CD4-positive, alpha-beta T cell treated with Interleukin-12 subunit alpha and Interleukin-12 subunit beta, for 1 hour (primary cell): ENCODE measurements at places on chromosomes 2 and 18.

- DNase-seq = no peak
Observed at GRCh38 chr2:234789556-234790325, 162.1 kb upstream of the SH3BP4 start.

DNA sequence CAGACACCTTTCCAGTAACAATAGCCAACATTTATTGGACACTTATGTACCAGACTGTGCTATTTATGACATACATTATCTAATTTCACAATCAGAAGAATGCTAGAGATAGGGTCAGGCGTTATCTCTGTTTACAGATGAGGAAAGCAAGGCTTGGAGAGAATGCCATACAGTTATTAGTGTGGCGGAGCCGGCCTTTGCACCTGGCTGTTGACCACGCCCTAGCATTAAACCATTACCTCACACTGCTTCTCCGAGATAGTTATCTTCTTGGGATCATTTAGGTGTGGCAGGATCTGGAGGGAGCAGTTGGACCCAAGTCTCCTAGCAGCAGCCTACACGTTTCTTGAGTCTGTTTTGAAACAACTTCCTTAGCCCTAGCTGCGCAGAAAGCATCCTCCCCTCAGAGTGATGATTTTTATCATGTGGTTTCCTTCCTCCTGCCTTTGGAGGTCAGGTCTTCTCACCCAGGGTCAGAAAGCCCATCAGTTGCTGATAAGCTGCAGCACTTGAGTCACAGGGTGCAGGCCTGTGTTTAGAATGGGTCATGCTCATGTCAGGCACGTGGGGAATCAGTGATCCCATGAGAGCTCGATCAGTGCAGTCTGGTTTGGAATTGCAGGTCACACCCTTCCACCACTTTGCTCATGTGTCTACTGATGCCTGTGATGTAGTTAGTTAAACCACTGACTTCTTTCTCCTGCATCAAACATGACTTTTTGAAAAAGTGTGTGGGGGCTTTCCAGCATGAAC, 118.2 kb downstream of the SPTBN1 start:
- DNase-seq = peak; percentile 85

- no peak for DNase-seq
Observed at GRCh38 chr2:167192833-167193232, 304.6 kb downstream of the XIRP2 start.

- DNase-seq = no peak
Observed at GRCh38 chr2:165469417-165469816, at the start of gene CSRNP3. Gene CSRNP3 (plus strand): TSS chr2:165469698. CDS start chr2:165595066, 125,368 bp downstream.

- no peak for DNase-seq
Observed at GRCh38 chr2:66862885-66863650, 428.1 kb downstream of the MEIS1 start.

- DNase-seq = no peak
Observed at GRCh38 chr2:50645346-50645745, 386.6 kb downstream of the NRXN1 start.

DNA sequence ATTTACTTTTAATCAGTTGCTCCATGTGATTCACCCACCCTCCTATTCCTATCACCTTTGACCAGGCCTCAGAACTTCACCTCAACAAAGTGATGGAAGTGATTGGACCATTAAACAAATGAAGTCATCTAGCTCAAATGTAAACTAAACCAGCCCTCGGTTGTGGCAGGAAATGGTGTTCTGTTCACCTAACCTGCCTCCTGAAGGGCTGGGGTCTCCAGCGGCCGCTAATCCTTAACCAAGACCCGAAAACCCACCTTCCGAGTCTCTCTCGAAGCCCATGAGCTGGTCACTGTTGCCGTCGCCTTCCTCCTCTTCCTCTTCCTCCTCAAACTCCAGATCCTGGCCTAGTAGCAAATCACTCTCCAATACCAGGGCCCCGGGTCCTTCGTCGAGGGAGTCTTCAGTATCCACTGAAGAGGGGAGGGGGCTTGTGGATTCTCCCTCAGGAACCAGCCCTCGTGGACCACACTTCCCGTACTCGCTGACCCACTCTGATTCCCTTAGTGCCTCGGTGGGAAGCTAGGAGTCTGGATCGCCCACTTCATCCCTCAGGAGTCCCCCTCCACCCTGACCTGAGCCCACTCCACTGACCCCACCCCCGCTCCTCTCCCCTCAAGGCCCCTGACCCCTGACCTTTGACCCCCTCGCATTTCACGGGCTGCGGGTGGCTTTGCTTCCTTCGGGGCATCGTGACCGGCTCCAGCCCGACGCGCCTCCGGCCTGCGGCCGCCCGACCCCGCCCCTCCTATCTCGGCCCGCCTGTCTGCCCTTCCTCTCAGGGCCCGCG, 503 bp downstream of the ZNF513 start:
- DNase-seq = peak; percentile 43

- no peak for DNase-seq
Observed at GRCh38 chr2:102110596-102111334, 31.8 kb upstream of the IL1R1 start.

DNA sequence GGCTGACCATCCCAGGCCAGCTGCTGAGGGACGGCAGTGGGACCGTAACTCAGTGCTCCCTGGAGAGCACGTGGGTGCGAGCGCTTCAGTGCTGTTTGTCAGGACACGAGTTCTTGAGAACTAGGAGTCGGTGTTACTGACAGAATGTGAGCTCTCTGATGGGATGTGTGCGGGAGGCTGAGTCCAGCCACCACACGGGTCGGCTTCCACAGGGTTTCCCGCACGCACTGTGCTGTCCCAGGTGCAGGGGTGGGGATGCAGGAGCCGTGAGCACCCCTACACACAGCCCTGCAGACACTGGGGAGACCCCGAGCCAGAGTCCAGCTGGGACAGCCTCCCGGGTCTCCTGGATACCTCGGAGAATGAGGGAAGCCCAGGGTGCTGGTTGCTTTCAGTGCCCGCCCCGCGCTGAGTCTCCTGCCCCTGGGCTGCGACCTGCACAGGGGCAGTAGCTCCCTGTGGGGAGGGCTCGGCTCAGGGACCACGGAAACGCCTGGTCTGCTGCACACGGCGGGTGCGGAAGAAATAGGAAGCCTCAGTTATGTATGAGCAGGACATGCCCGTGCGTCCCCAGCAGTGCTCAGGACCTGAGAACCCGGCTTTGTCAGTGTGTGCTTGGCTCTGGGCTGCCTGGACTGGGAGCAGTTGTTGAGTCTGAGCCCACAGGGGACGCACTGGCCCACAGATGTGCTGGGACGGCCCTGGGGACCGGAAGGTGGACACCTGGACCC, 71.2 kb downstream of the KCNG2 start:
- no peak for DNase-seq

GRCh38 chr18:57925706-57926105, 118.3 kb upstream of the NEDD4L start:
- DNase-seq = no peak

DNA sequence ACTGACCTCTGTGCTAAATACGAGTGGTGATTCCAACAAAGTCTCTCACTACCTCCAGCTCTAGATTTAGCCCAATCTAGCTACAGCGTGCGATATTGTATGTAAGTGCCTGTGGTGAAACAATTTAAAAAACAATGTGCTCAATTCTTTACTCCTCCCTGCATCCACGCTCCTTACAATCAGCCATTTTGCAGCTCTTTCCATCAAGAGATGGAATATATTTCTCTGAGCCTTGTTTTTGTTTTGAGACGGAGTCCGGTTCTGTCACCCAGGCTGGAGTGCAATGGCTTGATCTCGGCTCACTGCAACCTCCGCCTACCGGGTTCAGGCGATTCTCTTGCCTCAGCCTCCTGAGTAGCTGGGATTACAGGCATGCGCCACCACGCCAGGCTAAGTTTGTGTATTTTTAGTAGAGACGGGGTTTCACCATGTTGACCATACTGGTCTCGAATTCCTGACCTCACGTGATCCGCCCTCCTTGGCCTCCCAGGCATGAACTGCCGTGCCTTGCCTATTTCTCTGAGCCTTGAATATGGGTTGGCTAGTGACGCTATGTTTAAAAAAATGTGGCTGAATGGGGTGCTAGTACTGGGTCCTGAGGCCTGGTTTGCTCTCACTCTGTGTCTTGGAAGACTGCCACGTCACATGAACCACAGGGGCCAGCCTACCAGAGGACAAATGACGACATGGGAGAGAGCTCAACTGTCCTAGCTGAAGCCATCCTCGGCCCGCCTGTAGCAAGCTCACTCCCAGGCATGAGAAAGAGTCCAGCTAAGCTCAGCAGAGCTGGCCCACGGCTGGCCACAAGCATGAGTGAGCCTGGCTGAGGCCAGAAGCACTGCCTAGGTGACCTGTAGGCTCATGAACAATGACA, 14.8 kb downstream of the WDFY1 start:
- no peak for DNase-seq

DNA sequence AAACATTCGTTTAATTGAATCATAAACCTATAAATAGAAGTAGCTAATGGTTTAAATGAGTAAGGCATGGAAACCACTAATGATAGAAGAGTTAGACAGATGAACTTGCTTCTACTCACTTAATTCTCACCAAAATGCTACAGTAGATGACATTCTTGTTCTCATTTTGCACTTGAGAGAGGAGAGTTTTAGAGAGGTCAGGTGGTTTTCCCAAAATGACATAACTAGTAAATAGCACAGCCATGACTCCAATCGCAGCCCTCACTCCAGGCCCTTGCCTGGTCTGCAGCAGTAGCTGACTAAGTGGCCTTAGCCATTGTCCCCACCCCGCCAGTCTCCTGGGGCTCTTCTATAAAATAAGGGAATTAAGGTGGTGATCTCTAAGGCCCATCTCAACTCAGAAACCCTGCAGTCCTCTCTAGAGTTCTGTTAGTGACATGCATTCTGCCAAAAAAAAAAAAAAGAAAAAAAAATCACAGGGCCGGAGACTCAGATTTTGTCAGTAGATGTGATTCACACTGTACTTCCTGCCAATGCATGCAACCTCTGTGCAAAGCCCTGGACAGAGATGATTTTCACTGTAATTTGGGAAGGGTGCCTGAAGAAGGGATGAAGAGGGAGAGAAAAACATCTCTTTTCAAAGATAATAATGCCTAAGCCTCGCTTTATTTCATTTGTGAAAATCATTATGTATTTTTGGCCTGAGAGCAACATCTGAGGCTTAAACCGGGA, 221.8 kb downstream of the ANAPC1 start:
- DNase-seq = no peak

- no peak for DNase-seq
Observed at GRCh38 chr2:120435671-120436459, 89.9 kb downstream of the INHBB start.

DNA sequence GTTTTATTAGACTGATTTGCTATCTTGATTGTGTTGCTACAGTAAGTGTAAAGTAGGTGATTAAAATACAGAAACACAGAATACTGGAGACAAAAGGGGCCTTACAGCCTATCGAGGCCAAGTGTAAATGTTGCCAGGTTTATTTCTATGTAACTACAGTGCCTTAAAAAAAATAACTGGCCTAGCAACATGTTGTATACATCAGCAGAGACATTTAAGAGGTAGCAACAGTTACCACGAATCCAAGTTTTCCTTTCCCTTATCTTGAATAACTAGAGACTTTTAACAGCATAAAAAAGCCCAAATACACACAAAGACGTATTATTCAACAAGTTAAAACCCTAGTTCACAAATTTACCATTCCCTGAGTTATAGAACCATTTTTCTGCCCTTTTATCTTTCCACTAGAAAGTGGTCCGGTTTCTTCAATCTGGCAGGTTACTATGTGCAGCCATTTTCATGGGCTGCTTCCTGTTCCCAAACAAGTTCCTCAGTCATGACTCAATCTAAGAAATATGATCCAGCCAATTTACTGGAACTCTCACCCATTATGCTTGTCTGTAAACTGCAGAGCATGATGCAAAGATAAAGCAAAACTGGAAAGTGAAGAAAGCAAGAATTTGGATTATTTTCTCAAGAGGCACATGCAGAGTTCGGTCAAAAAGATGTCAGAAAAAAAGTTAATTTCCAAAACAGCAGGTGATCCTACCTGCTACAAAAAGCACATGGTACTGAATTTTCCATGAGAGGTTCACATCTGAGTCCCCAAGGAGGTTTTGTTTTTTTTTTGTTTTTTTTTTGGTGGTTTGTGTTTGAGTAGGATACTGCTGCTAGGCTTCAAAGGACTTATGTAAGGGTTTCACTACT, 22.2 kb downstream of the NFE2L2 start:
- DNase-seq = no peak

GRCh38 chr2:181431674-181432073, 25.5 kb upstream of the ITGA4 start:
- DNase-seq = no peak

DNA sequence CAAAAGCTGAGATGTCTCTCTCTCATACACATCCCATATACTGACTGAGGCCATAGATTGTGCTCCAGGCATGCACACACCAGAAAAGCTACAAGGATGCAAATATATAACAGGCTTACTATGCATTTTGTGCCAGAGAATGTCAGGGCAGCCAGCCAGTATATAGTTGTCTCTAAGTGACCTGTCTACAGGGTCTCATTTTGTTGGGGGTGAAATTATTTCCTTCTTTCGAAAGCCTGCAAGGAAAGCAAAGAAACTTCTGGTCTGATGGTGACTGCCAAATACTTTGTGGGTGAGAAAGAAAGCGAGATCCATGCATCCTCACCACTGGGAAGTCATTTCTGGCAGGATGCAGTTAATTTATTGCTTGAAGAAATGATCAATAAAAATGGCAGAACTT, 70.2 kb downstream of the CDCA7 start:
- no peak for DNase-seq

DNA sequence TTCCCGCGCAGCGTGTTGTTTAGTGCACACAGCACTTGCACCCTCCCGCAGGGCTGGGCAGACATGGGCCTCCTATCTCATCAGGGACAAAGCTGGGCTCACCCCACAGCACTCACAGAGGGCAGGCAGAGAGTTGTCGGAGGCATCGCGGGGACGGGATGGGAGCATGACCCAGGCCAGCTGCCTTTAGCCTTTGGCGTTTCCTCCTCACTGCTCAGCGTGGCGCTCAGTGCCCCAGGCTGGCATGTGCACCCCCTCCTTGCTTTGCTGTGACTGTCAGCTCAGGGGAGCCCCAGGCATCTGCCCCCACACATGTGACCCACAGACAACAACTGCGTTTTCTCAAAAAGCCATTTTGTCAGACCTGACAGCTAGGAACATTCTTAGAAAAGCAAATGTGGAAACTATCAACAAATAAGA, 101.1 kb downstream of the RNF144A start:
- no peak for DNase-seq

DNA sequence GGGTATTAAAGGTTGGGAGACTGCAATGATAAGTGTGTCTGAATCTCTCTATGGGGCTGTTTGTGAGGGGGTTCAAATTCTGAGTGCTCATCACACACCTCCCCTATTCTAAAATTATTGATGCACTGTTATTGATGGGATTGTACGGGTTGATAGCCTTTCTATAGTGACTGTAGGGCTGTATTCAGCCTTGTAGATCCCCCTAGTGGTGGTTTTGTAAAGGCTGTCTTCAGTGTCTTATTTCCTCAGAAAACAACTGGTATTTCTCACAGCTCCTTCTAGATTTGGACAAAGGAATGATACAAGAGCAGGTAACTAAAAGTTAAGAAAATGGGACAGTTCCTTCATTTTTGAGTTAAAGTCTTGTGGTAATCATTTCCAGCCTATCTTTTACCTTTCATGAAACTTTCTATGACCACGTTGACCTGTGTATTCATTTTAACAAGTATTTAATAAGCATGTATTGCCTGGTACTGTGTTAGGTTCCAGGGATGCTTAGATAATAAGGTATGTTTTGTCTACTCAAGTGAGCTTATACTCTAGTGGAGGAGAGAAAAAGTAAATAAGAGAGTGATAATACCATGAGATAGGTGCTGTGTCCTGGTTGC, 21.2 kb downstream of the SMAD4 start:
- peak; percentile 71 for DNase-seq
